ENCODE measurements at places on chromosomes 2 and 18.

DNA sequence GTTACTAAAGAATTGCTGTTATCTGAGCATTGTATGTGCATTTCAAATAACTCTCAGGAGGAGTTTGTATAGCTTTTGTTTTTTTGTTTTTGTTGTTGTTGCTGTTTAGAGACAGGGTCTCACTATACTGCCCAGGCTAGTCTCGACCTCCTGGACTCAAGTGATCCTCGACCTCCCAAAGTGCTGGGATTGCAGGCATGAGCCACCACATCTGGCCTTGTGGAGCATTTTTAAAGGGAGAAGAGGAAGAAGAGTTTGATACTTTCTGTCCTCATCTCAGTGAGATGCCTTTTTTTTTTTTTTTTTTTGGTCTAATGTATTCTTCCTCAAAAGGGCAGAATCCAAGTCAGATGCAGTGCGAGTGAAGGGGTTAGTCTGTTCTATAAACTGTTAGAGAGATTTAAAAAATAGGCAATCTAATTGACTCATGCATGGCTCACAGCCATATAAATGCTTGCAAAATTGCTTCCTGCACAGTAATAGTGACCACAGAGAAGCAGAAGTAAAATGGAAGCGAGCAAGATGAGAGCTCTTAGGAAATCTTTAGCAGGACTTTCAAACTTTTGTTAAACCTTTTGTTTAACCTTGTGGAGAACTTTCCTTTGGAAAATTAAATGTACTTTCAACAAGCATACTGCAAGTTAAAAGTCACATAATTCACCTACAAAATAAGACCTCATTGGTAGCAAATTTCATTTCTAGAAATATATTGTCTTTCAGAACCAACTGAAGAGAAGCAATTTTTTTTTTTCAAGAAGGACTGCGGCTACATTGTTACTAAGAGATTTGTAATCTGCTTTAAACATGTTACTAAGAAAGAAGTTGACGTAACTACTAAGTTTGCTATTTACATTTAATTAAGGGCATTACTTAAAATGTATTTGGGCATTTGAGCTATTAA, 52.3 kb upstream of the ROCK1 start:
- H3K27me3 ChIP-seq = no peaks in the 10 kb centered on the region
- peaks cover 13% of the 10 kb centered on the region for H3K4me1 ChIP-seq
- no peak overlapping the region for H3K4me3 ChIP-seq
- H3K36me3 ChIP-seq = no peaks in the 10 kb centered on the region

- DNase-seq = no peak
- peaks cover 24% of the 10 kb centered on the region for H3K4me1 ChIP-seq
- no peaks in the 10 kb centered on the region for H3K27me3 ChIP-seq
Measured at GRCh38 chr2:196173505-196173904, 2.1 kb upstream of the STK17B start.

DNA sequence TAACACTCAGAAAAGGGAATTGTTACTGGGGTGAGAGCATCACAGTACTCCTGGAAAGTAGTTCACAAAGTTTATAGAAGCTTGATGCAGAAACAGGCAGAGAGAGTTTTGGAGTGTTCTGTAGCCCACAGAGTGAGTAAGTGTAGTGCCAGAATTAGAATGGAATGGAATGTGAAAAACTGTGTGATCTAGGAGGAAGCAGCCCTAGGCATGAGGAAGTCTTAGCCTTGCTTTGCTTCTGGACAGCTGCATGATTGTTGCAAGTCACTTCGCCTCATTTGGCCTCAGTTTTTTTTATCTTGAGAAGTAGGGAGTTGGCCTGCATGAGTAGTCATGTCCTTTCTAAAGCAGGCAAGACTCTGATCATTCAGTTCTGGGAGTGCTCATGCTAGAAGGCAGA, 10.9 kb downstream of the SERPINB12 start:
- H3K4me3 ChIP-seq = no peak overlapping the region
- H3K27ac ChIP-seq = no peak overlapping the region
- no peak for DNase-seq
- no peaks in the 10 kb centered on the region for H3K36me3 ChIP-seq

DNA sequence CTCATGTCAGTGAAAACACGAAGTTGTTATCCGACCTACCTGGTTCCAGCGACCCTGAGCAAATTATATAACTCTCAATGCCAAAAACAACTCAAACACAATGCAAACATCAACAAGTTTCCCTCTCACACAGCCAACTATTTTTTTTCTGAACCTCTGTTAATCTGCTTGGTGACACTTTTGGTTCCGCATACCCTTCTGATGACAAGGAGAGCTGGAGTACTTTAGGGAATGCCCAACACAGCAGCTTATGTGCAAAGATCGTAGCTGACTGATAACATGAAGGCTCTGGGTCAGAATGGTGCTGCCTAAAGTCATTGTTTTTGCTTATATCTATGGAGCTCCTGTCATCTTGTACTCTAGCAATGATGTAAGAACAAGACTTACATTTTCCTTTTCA, 72.7 kb upstream of the CCDC68 start:
- H3K27ac ChIP-seq = no peak overlapping the region
- H3K4me3 ChIP-seq = no peak overlapping the region
- DNase-seq = no peak
- no peaks in the 10 kb centered on the region for H3K36me3 ChIP-seq
- H3K4me1 ChIP-seq = no peaks in the 10 kb centered on the region
- H3K27me3 ChIP-seq = no peaks in the 10 kb centered on the region

DNA sequence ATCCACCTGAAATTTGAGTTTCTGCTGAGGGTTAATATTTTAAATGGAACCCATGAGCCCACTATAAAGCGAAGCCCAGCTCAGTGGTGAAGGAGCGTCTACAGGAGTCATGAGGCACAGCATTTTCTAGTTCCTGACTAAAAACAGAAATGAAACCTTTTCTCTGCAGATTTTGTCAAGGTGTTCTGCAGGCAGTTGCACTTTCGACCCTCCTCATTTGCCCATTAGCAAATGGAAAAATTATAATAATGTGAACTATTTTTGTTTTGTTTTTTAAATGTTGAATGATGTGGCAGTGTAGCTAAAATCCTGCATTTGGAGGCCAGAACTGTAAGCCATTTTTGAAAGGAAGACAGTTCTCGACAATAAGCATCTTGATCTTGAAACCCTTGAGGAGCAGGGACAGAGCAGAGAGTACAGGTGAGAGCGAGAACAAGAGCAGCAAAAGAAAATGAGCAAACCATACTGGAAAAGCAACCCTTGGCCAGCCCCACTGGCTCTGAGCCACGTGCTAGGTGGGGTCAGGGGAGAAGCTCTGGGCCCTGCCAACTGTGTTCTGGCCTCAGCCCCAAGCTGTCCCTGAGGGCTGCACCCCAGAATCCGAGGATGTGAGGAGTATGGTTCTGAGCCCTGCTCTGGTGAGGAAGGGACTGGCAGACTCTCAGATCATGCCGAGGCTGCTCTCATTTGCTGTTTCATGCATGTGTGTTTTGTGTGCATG, 26.4 kb upstream of the COPS8 start:
- DNase-seq = peak; percentile 29
- peaks cover 4% of the 10 kb centered on the region for H3K4me1 ChIP-seq
- no peaks in the 10 kb centered on the region for H3K27me3 ChIP-seq
- H3K4me3 ChIP-seq = no peak overlapping the region

- H3K4me3 ChIP-seq = no peak overlapping the region
- H3K36me3 ChIP-seq = no peaks in the 10 kb centered on the region
- no peaks in the 10 kb centered on the region for H3K27me3 ChIP-seq
- H3K27ac ChIP-seq = peak overlapping the region; percentile 30
- H3K4me1 ChIP-seq = peaks cover 19% of the 10 kb centered on the region
Measured at GRCh38 chr2:105403241-105403782, 4.5 kb upstream of the FHL2 start.

GRCh38 chr2:30354621-30355020, 92.4 kb upstream of the LCLAT1 start:
- H3K27ac ChIP-seq = no peak overlapping the region
- H3K4me3 ChIP-seq = no peak overlapping the region
- no peaks in the 10 kb centered on the region for H3K36me3 ChIP-seq
- H3K4me1 ChIP-seq = no peaks in the 10 kb centered on the region

DNA sequence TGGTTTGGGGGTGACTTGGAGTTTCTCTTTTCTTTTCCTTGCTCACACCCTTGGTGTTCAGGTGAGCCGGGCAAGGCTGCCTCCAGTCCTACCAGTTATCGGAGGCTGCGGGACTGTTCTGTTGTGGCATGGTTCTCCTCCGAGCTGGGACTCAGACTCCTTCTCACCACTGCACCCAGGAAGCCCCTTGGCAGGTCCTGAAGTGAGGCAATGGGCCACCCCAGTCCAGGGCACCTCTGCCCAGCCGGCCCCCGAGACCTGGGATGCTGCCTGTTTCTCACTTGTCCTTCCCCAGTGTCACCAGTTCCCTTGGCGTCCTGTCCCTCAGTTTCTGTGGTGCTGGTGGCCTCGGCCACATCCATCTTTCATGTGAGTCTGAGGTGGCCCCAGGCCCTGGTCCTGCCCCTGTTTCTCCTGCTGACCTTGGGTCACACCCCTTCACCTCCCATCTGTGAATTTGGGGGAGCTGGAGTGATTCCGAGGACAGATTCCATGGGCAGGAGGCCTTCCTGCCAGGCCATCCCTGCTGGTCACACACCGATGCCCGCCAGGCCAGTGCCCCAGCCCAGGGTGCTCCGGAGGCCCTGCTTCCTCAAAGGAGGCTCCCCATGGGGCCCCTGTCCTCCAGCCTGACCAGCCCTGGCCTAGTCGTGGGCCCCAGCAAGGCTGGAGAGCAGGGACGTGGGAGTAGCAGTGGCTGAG, 6.6 kb upstream of the KLHL30 start:
- H3K27ac ChIP-seq = no peak overlapping the region
- no peak overlapping the region for H3K4me3 ChIP-seq
- no peaks in the 10 kb centered on the region for H3K27me3 ChIP-seq
- no peak for DNase-seq

- H3K27me3 ChIP-seq = no peaks in the 10 kb centered on the region
- peaks cover 8% of the 10 kb centered on the region for H3K4me1 ChIP-seq
- peak overlapping the region; percentile 53 for H3K4me3 ChIP-seq
- DNase-seq = peak; percentile 62
- H3K36me3 ChIP-seq = no peaks in the 10 kb centered on the region
- H3K27ac ChIP-seq = no peak overlapping the region
Measured at GRCh38 chr18:11752116-11752911, 63.2 kb downstream of the GNAL start.

DNA sequence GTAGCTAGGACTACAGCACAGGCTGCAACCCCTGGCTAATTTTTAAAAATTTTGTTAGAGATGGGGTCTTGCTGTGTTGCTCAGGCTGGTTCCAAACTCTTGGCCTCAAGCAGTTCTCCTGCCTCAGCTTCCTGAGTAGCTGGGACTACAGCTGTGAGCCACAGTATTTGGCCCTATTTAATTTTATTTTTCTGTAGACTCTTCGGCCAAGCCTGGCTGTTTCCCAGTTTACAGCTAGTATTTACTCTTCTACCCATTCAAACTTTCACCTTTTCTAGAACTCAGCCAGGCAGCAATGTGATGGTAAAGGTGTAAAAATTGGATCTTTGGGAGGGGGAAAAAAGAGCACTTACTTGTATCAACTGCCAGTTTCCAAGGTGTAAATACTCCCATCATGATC, 35.3 kb downstream of the SH3RF3 start:
- no peak for DNase-seq
- peak overlapping the region; percentile 55 for H3K27ac ChIP-seq
- H3K27me3 ChIP-seq = no peaks in the 10 kb centered on the region
- no peak overlapping the region for H3K4me3 ChIP-seq

GRCh38 chr2:76946631-76947145, 575.5 kb downstream of the LRRTM4 start:
- no peaks in the 10 kb centered on the region for H3K36me3 ChIP-seq
- no peak for DNase-seq
- no peaks in the 10 kb centered on the region for H3K4me1 ChIP-seq
- H3K27me3 ChIP-seq = no peaks in the 10 kb centered on the region

- no peaks in the 10 kb centered on the region for H3K36me3 ChIP-seq
- H3K4me1 ChIP-seq = peaks cover 58% of the 10 kb centered on the region
- no peaks in the 10 kb centered on the region for H3K27me3 ChIP-seq
- H3K27ac ChIP-seq = peak overlapping the region; percentile 85
- DNase-seq = no peak
Measured at GRCh38 chr18:44726059-44726421, 45.4 kb downstream of the SETBP1 start.

GRCh38 chr2:198788676-198789075, 669.1 kb downstream of the SATB2 start:
- no peaks in the 10 kb centered on the region for H3K27me3 ChIP-seq
- no peaks in the 10 kb centered on the region for H3K4me1 ChIP-seq
- no peak for DNase-seq
- no peak overlapping the region for H3K27ac ChIP-seq
- no peaks in the 10 kb centered on the region for H3K36me3 ChIP-seq
- H3K4me3 ChIP-seq = no peak overlapping the region

GRCh38 chr2:107511970-107512789, 314.5 kb upstream of the RGPD4 start:
- H3K4me3 ChIP-seq = no peak overlapping the region
- H3K27ac ChIP-seq = no peak overlapping the region
- no peaks in the 10 kb centered on the region for H3K27me3 ChIP-seq
- H3K4me1 ChIP-seq = no peaks in the 10 kb centered on the region
- DNase-seq = no peak
- no peaks in the 10 kb centered on the region for H3K36me3 ChIP-seq

DNA sequence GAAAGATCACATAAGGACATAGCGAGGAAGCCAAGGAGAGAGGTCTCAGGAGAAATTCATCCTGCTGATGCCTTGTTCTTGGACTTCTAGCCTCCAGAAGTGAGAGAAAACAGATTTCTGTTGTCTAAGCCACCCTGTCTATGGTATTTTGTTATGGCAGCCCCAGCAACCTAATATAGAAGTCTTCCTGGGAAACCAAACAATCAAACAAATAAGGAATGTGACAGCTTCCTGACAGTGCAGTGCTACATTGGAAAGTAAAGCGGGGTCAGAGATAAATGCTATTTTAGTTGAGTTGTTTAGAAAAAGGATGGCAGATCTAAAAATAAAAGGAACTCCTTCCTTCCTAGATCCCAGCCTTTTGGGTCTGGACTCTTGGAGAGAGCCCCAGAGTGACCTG, 443.2 kb upstream of the GYPC start:
- no peaks in the 10 kb centered on the region for H3K27me3 ChIP-seq
- no peaks in the 10 kb centered on the region for H3K4me1 ChIP-seq
- H3K36me3 ChIP-seq = no peaks in the 10 kb centered on the region
- DNase-seq = no peak
- no peak overlapping the region for H3K27ac ChIP-seq

- no peak overlapping the region for H3K4me3 ChIP-seq
- H3K27ac ChIP-seq = no peak overlapping the region
- no peaks in the 10 kb centered on the region for H3K36me3 ChIP-seq
- DNase-seq = no peak
- H3K4me1 ChIP-seq = no peaks in the 10 kb centered on the region
Measured at GRCh38 chr2:122263746-122264145, 508.3 kb downstream of the TSN start.

Data from vagina (tissue), 2 donors.